T-helper 17 cell (primary cell): ENCODE measurements at places on chromosomes 2 and 18.

GRCh38 chr2:152485954-152486736, 151.2 kb downstream of the FMNL2 start:
- DNase-seq = no peak

- DNase-seq = no peak
These were observed 271.6 kb downstream of the TDRD15 start for GRCh38 chr2:21395366-21395765.

DNA sequence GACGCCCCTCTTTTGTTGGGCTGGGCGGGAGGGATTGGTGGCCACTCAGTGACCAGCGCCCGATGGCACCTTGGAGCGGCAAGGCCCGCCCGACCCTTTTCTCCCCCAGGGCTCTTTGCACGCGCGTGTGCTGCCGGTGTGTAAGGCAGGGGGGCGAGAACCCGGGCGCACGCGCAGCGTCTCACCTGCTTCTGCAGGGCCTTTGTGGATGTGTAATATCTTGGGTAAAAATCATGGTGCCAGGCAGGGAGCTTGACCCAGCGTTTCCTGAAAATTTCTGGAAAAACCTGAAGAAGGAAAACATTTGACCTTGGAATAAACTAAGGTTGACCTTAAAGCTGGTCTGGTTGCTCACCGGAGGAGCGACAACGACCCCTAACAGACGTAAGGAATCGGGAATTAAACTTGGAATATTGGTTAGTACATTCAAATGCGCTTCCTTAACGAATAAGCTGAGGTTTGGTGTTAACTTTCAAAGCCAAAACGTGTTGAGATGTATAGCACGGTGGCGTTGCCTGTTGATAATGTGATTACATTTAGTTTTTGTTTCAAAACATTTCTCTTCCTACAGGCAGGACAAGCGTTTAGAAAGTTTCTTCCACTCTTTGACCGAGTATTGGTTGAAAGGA, 438 bp downstream of the HSPE1 start:
- DNase-seq = no peak

- no peak for DNase-seq
These were observed 3.4 kb upstream of the ASNSD1 start for GRCh38 chr2:189657867-189658266.

DNA sequence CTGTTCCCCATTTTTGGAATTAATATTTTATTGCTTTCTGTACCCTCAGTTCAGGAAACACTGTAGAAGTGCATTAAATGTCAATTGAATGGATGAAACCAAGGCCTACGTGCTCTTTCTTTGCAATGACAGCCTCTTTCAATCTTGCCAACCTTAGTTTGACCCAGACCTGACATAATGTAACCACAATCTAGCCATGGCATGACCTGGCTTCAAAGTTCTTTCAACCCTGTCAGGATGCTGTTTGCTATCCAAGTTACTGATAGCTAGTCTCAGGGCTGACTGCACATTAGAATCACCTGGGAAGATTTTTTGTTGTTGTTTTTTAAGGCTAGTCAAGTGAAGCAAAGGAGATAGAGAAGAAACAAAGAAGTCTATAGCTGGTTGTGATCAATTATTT, 190.9 kb upstream of the PKDCC start:
- DNase-seq = no peak

- no peak for DNase-seq
These were observed 8.9 kb downstream of the STAM2 start for GRCh38 chr2:152166633-152167032.

- no peak for DNase-seq
These were observed 493.8 kb upstream of the NRP2 start for GRCh38 chr2:205188239-205189138.

DNA sequence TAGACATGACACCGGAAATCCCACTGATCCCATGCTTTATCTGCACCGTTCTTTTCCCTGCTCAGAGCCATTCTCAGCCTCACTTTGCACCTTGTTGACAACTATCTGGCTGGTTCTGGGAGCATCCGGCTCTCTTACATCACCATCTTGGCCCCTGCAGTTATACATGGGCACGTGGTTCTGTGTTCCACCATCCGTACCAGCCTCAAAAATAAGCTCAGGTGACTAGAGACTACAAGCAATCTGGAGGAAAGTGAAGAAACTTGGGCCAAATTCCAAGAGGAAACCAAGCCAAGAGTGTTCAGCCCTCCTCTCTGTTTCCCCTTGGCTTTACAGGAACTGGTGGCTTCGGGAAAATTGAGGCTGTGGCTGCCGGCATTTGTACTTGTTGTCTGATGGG, 244.6 kb upstream of the ACVR2A start:
- DNase-seq = no peak

DNA sequence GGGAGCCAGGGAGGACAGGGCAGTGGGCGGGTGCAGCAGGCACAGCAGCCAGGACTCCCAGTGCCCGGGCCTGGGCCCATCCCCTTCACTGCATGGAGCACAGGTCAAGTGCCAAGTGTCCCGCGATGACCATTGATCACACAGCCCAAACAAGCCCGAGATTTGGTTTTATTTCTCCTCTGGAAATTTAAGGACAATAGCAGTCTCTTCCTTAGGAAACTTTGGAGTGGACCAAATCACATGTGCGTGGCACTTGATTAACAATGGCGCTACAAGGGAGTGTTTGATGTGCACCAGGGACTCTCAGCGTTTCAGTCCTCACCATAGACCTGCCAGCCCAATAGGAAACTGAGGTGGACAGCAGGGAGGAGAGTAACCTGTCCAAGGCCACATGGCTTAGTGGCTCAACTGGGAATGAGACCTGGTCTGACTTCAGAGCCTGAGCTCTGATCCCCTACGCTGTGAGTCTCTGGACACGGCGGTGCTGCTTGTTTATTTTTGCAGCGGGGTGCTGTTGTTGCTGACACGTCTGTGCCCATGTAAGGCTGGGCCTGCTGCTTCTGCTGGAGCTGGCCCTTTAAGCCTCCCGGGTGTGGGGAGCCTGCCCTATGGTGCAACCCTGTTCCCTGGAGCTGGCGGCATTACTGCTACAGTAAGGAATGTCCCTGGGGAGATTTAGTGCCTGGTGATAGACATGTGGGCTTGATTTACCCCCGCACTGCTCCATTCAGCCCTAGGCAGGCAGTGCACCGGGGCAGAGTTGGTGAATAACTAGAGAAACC, 194.2 kb downstream of the INHBB start:
- DNase-seq = no peak

DNA sequence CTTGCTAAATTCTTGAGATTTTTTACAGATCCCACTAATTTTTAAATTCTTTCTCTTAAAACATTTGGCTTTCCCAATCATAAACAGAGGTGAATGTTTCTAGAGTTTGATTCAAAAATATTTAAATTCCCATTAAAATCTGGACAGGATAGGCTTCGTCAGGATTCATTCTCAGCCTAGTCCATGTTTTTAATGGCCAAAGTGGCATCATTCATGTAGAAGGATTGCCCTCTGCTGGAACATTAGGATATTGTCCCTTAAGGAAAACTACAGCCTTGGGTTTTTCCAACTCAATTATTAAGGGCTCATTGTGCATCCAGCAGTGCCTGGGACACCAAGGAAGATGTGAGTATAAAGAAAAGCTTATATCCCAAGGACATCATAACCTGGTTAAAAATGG, 71.7 kb downstream of the TPGS2 start:
- no peak for DNase-seq

DNA sequence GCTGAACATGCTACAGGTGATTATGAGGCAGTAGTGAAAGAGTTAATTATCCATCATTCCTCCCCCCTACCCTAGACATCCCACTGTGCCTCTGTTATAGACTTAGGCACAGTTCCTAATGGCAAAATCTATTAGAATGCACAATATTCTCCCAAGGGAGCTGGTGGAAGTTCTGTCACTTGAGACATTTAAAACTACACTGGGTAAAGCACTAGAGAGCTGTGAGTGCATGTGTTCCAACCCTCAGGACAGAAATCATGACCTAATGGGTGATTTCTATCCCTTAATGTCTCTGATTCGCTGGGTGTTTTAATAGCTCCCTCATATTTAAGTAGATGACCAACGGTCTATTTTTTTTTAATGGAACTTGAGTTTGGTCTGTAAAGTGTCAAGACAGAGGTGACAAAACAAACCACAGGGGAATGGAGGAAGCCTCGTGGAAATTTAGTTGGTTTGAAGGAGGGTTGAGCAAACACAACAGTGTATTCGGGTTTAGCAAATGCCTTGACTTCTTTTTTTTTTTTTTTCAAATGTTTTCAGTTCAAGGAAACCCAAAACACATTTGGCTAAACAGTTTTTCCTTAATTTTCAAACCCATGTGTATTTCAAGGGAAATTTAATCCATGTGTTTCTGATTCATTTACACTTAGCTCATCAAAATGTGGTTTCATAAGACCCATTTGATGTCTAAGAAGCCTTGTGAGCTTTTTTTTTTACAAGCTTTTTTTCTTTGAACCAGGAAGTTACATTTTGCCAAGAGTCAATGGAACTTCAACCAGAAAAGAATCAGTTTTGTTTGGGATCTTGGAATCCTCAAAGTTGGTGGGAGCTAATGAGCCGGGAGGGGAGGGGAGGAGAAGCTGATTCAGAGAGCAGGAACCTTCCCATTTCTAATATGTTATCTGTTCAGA, 665.1 kb upstream of the ZEB2 start:
- DNase-seq = no peak

DNA sequence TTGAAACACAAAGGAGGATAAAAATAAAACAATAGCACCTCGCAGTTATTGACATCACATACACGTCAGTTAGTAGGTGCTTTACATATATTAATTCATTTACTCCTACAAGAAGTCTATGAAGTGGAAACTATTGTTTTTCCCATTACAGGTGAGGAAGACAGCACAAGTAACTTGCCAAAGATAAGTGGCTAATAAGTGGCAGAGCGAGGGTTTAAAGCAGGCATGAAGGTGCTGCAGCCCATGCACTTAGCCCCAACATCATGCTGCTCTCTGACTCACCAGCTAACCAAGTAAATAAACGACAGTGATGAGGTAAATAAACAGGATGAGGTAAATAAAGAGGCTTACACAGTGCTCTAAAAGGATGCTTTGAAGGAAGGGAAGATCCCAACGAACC, 498.6 kb upstream of the ZEB2 start:
- DNase-seq = no peak

- DNase-seq = no peak
These were observed 25.0 kb downstream of the WDFY1 start for GRCh38 chr2:223920109-223920508.

DNA sequence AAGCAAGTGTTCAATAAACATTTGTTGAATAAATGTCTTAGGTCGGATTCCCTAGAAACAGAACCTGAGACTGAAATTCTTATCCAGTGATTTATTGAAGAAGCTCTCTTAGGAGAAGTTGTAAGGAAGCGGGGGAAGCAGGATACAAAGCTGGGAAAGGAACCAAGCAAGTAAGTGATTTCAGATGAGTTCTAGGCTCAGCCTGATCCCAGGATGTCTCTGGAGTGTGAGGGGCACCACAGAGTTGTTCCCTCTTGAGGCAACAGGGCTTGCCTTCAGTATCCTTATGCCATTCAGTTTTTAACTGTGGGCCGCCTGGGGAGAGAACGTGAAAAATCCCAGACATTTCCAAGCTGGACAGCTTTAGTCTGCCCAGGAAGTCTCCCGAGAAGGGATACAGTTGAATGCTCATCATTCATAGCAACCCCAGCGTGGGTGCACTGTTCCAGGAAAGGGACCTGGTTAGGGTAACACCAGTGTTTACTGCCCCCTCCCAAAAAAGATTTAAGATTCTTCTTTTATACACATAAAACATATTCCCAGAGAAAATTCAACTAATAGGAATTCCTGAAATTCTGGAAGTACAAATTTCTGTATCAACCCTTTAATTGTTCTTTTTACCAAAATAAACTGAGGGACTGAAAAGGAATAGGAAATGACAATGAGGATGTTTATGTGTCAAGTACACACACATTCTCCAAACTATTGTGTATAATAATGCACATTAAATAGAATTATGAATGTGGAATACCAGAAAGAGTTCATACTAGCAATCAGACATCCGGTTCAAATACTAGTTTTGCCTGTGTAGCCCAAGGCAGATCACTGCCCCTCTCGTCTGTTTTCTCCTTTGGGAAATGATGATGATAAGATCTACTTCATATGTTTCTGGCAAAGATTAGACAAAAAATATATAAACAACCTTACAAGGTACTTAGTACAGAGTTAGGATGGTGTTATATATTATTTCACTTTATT, 592.1 kb upstream of the CDH2 start:
- no peak for DNase-seq

GRCh38 chr2:239002954-239003623, 155.2 kb downstream of the TWIST2 start:
- no peak for DNase-seq

DNA sequence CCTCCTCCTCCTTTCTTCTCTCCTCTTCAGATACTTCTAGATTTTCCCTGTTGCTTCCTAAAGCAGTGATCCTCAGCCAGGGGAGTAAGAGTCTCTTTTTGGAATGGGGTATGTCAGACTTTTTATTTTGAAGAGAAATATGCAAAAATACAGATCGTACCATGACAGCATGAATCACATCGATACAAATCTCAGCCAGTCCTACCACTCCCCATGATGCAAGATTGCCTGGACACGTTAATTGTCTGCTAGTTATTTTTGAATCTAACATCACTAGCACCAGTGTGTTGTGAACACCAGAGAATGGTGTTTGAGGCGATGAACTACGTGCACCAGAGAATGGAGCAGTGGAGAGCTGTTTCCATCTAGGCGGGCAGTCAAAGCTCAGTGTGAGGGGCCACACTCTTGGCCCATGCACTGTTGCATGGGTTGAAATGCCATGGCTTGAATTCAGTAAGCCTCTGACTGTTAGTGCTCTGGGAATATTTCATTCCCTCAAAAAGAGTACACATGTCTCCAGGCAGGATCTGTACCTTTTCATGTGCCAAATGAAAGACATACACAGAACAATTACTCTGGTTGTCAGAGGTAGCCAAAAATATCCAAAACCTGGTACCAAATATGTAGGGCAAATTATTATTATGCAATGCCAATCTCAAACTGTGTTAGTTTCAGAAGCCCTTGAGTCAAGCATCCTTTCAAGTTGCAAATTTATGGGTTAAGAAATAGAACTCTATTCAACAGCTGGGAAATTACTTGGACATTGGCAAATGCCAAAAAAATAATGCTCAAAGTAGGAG, 46.3 kb upstream of the RALBP1 start:
- no peak for DNase-seq

- no peak for DNase-seq
These were observed 4.2 kb upstream of the EN1 start for GRCh38 chr2:118851650-118852049.

- no peak for DNase-seq
These were observed 78.3 kb upstream of the MAP4K4 start for GRCh38 chr2:101619191-101619591.

DNA sequence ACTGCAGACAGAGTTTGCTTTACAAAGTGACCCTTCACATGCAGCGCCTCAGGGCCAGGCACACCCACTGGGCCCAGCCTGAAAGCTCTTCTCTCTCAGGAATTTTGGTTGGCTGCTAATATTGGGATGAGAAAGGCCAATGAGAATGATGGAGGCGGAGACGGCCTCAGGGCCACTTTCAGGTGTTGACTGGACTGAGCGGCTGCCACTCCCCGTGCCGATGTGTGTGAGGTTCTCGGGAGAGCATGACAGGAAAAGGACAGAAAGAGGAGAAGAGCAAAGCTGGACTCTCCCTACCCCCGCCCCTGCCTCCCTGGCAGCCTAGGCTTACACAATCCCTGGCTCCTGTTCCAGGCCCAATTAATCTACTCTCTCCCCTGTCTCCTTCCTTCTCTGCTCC, 155.7 kb downstream of the CELF4 start:
- no peak for DNase-seq

GRCh38 chr2:3282056-3282998, 95.3 kb downstream of the EIPR1 start:
- no peak for DNase-seq
